ENCODE measurements at places on chromosomes 2 and 18.

DNA sequence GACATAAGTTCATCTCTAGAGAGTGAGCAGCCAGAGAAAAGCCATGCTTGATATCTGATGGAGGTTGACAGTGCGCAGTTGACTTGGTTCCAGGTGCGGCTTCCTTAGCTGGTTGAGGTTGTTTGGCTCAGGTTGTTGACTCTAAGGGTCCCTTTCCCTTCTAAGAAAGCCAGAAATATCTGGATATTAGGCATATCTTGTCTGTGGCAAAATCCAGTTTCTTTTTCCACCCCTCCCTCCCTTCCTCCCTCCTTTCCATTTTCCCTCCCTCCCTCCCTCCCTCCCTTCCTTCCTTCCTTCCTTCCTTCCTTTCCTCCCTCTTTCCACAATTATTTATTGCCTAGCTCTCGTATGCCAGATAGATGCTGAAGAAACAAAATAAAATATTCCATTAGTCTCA lies 82.6 kb upstream of the TNP1 start:
- no peak for DNase-seq

GRCh38 chr2:40332191-40332826 lies 119.6 kb downstream of the SLC8A1 start:
- peak; percentile 48 for DNase-seq

- DNase-seq = no peak
These were observed 268.2 kb upstream of the TCF4 start for GRCh38 chr18:55856229-55856628.

- DNase-seq = no peak
These were observed 162.3 kb upstream of the REV1 start for GRCh38 chr2:99651930-99652670.

GRCh38 chr18:11148680-11149440 lies 509 bp downstream of the PIEZO2 start:
- DNase-seq = no peak

- peak; percentile 65 for DNase-seq
These were observed 170.2 kb downstream of the PRKCE start for GRCh38 chr2:45821558-45822271.

- DNase-seq = no peak
These were observed 205.0 kb downstream of the UBE2E3 start for GRCh38 chr2:181185421-181185820.

DNA sequence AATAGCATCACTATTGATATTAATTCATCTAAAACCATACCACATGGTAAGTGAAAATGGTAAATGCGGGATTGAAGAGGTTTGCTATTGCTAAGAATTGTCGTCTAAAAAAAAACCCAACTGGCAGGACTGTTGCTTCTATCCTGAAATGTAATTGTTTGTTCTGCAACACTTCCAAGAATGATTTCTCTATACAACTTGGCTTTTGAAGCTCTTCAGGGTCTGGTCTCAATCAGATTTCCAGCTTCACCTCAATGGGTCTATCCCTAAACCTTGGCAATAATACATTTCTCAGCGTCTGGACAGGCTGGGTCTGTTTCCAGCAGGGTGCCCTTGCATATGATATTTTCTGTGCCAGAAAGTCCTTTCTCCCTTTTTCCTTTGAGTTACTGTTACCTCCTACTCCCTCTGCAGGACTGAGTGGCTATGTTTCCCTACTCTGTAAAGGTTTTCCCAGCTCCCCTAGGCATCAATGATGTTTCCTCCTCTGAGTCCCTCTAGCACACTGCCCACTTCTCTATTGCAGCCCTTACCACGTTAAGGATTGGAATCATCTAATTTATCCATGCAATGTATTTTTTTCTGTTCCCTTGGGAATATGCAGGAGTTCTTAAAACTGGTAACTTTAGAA lies 118.2 kb upstream of the REV1 start:
- DNase-seq = no peak

GRCh38 chr18:58501066-58501896 lies 127.6 kb downstream of the ALPK2 start:
- peak; percentile 57 for DNase-seq

DNA sequence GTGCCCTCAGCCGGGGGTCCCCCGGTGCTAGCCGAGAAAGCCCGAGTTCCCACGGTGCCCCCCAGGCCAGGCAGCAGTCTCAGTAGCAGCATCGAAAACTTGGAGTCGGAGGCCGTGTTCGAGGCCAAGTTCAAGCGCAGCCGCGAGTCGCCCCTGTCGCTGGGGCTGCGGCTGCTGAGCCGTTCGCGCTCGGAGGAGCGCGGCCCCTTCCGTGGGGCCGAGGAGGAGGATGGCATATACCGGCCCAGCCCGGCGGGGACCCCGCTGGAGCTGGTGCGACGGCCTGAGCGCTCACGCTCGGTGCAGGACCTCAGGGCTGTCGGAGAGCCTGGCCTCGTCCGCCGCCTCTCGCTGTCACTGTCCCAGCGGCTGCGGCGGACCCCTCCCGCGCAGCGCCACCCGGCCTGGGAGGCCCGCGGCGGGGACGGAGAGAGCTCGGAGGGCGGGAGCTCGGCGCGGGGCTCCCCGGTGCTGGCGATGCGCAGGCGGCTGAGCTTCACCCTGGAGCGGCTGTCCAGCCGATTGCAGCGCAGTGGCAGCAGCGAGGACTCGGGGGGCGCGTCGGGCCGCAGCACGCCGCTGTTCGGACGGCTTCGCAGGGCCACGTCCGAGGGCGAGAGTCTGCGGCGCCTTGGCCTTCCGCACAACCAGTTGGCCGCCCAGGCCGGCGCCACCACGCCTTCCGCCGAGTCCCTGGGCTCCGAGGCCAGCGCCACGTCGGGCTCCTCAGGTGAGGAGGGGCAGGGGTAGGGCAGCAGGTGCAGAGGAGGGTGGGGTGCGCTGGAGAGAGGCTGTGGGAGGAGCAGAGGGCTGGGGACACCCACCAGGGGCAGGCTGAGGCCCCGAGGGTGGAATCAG lies 14.1 kb upstream of the GMPPA start:
- DNase-seq = no peak

DNA sequence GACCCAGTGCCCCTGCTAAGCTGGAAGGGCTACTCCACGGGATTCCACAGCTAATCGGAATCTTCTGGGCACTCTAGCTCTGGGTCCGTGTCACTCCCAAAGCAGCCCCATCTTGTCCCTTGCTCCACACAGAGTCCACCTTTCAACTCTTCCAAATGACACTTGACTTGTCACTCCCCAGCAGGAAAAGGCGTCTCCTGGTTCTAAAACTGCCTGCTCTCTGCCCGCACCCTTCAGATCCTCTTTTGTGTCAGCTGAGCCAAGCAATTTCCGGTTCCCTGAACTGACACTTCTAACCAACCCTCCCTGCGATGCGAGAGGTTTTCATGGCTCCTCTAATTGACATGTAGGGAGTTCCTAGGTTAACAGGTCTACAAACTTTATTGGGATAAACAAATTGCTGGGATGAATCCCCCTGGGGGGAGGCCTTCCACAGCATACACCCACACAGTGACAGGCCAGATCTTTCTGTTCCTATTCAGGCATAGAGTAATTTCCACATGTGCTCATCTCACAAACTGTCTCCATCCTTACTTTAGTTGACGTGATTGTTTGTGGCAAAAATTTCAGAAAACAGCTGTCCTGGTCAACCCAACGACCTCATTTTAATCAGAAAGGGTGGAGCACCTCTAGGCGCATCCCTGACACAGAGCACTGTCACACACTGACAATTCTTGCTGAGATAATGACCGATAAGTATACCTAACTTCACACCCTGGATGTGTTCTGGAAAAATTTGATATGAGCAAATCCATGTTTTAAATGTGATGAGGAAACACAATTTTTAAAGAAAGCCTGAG lies 104.9 kb downstream of the RBMS1 start:
- DNase-seq = no peak

DNA sequence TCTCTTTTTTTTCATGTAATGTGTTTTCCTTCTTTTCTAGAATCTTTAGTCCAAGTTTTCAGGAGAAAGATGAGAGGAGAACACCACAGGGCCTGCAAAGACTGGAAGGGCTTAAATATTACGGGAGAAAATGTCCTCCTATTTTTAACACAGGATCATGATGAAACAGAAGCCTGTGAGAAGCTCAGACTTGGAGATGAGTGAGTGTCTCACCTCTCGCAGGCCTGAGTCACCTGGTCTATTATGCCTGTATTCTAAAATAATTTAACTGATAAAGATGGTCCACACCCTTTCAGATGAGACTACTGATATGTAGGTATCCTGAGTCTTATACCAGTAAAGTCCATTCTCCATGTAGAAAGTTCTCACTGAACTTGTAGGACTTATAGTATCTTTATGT lies 143.2 kb downstream of the EPHA4 start:
- no peak for DNase-seq

- DNase-seq = no peak
These were observed 131.4 kb downstream of the MSH2 start for GRCh38 chr2:47534179-47534919.

DNA sequence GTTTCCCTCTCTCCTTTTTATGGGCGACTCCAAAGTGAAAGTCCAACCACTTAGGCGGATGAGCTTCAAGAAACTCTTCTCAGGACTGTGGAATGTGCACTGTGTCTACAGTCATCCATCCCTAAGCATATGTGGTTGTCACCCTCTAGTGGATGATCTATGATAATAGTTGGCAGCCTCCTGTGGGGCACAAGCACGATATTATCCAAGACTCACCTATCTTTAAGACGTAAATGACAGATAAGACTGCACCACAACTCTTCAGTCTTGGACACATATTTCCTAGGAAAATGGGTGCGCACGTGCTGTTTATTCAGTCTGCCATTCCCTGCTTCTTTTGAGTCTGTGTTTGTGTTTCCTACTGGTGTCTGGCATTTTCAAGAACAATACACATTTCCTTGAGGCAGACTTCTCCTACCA lies 145.5 kb upstream of the CTAGE1 start:
- peak; percentile 90 for DNase-seq

DNA sequence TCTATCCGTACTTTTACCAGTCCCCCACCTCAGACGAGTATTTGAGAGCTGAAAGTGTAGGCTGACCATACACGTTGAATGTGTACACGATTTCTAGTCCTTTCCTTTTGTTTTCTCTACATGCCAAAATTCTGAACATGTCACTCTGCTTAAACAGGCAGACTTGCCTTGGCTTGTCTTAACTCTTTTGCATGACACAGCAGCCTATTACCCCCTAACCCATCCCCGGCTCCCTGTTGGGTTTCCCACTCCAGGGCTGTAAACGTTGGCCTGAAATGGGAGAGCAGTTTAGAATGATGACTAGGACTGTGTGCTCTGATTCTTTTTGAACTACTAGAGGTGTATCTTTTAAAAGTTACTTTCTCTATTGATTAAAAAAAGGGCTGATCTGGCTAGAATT lies 19.1 kb downstream of the MTCL1 start:
- DNase-seq = no peak

Data from small intestine (tissue), 16 donors.